Left hindlimb (tissue), 1 donor: ENCODE measurements at places on chromosomes 5 and 9.

GRCh38 chr5:143636931-143637528 lies 174.9 kb upstream of the HMHB1 start:
- no peak for DNase-seq

DNA sequence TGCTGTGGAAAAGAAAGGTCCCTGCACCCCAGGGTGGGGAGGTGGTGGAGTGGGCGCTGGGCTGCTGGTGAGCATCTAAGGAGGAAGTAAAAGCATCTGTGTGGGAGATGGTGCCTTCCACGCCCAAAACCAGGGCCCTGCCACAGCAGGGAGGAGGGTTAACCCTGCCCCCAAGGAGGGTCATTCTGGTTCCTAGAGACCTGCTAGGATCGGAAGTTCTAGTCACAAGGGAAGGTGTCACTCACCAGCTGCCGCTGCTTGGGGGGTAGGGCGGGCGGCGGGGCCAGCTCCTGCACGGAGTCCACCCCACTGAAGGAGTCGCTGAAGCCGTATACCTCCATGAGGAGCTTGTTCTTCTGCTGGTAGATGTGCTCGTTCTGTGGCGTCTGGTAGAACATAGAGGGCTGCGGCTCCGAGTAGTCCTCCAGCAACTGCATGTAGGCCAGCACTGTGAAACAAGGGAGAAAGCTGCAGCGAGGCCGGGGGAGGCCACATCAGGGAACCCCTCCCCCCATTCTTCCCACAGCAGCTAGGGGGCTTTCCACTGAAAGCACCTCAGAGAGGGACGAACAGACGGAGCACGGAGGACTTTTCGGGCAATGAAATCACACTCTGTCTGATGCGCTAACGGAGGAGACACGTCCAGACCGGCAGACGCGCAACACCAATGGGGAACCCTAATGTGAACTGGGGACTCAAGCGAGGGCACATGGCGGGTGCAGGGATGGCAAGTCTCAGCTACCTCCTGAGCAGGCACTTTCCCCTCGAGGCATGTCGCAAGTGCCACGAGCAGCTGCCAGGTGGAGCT lies 76.4 kb downstream of the PRRT1B start:
- no peak for DNase-seq

GRCh38 chr5:55989860-55990259 lies 4.9 kb downstream of the IL6ST start:
- DNase-seq, result no peak

- DNase-seq, result no peak
Observed at GRCh38 chr5:151622367-151623088, 31.4 kb upstream of the FAT2 start.

GRCh38 chr5:174755106-174755505 lies 30.7 kb downstream of the MSX2 start:
- no peak for DNase-seq

GRCh38 chr5:109196087-109196822 lies 213.5 kb downstream of the PJA2 start:
- no peak for DNase-seq

DNA sequence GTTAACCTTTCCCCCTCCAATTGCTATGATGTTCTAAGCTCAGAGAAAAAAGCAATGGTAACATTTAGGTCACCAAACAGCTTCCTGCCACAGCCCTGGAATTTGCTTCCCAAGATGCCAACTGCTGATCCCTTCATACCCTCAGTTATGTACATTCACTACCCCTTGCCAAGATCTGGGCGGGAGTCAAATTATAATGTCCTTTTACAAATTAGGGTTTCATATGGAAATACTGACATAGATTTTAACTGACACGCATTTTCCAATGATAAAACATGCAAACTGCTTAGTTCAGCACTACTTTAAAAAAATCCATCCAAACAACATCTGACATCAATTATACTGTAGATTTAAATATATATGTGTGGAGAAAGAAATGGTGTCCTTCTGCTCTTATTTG lies 5.0 kb downstream of the LOX start:
- DNase-seq, result peak; percentile 43

DNA sequence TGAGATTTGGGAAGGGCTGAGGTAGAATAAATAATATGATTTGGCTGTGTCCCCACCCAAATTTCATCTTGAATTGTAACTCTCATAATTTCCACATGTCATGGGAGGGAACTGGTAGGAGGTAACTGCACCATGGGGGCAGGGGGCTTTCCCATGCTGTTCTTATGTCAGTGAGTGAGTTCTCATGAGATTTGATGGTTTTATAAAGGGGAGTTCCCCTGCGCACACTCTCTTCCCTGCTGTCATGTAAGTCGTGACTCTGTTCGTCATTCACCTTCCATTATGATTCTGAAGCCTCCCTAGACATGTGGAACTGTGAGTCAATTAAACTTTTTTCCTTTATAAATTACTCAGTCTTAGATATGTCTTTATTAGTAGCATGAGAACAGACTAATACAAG lies 115.5 kb upstream of the STARD4 start:
- DNase-seq, result no peak

DNA sequence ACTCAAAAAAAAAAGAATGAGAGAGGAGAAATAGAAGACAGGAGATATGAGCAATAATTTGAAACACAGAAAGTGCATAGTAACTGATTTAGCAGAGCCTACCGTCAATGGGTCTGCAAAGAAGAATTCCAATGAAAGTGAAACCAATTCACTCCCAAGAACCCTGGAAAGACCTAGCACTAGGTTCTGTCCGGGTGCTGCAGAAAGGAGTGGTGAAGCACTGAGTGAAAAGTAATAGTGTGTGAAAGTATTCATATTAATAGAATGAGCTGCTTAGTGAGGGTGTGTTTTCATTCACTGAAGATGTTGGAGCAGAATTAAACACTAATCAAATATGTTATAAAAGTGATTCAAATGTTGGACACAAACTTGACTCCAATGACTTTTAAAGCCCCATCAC lies 51.3 kb upstream of the SLC30A5 start:
- DNase-seq, result no peak

DNA sequence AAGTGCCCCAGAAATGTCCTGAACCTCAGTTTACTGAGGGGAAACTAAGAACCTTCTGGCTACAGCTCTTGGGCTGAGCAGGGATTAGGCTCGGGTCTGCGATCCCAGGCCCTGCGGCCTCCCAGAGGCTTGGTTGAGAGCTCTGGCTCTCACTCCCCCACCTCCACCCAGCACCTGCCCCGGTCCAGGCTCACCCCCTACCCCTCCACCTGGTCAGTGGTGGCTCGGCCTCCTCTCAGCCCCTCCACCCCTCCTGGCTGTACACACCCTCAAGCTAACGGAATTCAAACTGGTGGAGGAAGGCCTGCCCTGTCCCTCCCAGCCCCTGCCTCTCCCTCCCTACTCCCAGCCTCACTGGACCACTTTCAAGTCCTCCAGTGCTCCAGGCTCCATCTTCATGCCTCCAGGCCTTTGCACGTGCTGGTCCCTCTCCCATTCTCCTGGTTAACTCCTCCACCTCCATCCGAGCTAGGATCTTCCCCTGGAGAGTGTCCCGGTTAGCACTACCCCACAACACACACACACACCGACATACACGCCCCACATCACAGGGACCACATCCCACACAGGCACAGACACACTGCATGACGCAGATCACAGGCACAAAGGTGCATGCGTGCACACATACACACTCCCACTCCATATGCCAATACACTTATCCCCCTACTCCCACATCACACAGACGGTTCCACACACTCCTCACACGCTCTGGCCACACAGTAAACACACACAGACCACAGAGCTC lies 130.9 kb downstream of the C9orf50 start:
- no peak for DNase-seq

- DNase-seq, result no peak
Observed at GRCh38 chr9:121510766-121511550, 11.3 kb upstream of the GGTA1 start.

GRCh38 chr5:160960592-160960991 lies 108.6 kb upstream of the ATP10B start:
- no peak for DNase-seq

DNA sequence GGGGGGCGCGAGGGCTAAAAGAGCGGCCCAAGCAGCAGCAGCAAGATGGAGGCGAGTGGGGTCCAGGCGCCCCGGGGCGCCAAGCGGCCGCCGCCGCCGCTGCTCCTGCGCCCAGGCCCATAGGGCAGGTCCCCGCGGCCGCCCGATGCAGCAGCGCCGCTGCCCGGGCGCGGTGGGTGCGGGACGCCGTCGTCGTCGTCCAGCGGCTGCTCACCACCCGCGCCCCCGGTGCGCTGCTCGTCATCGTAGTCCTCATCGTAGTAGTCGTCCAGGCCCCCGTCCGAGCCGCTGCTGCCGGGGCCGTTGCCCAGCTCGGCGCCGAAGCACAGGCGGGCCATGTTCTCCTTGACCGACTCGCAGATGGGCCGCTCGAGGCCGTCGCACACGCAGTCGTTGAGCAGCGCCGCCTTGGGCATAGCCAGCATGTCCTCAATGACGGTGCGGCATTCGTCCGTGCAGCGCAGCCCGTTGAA lies 1.5 kb downstream of the GAS1 start:
- peak; percentile 62 for DNase-seq

DNA sequence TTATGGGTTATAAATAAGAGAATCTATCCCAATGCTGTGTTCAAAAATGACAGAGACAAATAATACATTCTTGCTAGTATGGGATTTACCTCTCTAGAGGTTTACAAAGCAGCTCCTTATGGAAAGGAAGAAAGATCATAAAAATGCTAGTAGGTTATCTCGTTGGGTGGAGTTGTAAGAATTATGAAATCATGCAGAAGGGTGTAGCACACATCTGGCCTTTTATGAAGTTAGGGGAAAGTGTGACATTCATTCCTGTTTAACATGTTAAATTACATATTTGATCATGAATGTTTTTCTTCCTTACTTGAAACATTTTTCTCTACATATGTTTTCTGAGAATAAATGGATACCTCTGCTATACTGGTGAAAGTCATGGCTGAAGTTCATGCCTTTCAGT lies 414.2 kb downstream of the SH3GL2 start:
- DNase-seq, result no peak

- DNase-seq, result no peak
Observed at GRCh38 chr5:142922223-142922952, 152.2 kb downstream of the ARHGAP26 start.

- no peak for DNase-seq
Observed at GRCh38 chr5:15132816-15133405, 261.3 kb upstream of the ANKH start.

DNA sequence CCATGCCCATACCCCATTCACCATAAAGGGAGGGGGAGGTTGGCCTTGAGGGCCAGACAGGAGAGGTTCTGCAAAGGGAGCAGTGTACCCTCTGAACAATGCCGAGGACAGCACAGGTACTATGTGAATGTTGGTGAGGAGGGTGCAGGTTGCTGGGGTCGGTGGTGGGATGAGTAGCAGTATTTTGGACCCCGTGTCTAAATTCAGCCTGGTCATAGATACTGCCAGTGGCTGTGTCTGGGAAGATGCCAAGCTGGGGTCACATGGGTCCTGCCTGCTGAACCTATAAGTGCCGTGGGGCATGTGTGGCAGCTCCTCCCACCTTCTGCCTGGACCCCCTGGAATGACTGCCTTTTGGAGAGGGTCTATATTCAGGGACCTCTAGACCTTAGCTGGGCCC lies 11.4 kb upstream of the SPINK4 start:
- no peak for DNase-seq

DNA sequence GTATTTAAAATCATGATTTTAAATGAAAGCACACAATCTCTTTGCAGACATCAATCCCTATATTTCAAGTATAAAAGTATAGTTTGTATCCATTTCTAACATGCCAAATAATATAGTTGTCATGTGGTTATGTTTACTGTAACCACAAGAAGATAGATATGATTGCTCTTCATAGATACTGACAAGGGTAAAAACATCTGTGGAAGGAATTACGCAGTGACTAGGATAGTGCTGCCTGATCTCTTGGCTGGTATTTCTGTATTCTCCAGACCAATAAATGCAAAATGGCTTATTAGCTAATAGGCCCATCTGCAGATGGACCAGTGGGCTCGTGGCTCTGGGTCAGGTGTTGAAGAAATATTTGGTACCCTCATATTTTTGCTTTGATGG lies 34.9 kb upstream of the FBN2 start:
- DNase-seq, result no peak

- DNase-seq, result no peak
Observed at GRCh38 chr9:136379891-136380290, 6.4 kb upstream of the CARD9 start.

DNA sequence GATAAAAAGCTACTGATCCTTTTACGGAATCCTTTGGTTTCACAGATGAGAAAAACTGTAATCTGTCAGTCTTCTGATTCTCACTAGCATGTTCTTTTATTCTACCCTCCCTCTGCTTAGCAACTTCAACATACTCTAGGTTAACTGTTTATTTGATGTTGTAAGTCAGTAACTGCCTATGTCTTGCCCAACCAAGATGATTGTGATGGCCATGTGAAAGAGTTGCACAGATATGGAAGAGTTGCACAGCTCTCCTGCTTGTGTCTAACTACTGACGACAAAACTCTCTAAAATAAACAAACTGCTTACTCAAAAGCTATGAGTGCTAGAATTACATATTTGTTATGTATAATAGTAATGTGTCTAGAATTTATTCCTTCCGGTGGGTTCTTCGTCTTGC lies 227.3 kb upstream of the DAB2 start:
- DNase-seq, result no peak

DNA sequence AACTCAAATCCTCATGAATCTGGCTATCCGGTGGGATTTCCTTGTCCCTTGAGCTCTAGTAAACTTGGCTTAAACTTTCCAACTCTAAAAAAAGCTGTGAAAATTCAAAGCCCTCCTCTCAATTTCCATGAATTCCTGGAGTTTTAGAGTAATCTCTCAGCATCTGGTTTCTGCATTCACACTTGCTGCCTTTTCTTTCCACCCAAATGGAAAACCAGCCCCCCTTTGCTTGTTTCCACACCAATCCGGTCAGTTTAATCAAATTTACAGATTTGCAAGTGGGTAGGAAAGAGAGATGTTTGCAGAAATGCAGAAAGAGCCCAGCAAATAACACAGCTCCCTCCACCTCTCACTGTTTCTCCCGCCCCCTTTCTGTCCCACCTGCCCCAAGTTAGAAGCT lies 91.1 kb downstream of the ENC1 start:
- DNase-seq, result no peak

DNA sequence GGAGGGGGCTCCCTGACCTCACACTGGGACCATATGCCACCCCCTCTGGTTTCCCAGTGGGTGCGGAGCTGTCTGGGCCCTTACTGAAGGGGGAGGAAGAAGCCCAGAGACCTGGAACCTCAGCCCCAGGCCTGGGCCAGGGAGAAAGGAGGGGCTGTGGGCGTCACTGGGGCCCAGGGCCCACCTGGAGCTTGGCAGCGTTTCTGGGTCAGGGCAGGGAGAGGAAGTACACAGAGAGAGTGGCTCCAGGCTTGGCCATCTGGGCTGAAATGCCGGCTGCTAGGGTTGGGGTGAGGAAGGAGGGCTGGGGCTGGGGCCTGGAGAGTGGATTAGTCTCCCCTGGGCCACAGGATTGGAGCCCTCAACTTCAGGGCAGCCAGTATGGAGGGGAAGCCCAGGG lies 6.4 kb upstream of the DAB2IP start:
- DNase-seq, result no peak

GRCh38 chr9:99130069-99130468 lies 25.2 kb downstream of the TGFBR1 start:
- DNase-seq, result no peak

GRCh38 chr5:149048811-149049210 lies 14.1 kb downstream of the SH3TC2 start:
- DNase-seq, result no peak

- DNase-seq, result no peak
Observed at GRCh38 chr5:106906199-106906598, 764.5 kb downstream of the EFNA5 start.
